ENCODE measurements at places on chromosomes 4 and X.

DNA sequence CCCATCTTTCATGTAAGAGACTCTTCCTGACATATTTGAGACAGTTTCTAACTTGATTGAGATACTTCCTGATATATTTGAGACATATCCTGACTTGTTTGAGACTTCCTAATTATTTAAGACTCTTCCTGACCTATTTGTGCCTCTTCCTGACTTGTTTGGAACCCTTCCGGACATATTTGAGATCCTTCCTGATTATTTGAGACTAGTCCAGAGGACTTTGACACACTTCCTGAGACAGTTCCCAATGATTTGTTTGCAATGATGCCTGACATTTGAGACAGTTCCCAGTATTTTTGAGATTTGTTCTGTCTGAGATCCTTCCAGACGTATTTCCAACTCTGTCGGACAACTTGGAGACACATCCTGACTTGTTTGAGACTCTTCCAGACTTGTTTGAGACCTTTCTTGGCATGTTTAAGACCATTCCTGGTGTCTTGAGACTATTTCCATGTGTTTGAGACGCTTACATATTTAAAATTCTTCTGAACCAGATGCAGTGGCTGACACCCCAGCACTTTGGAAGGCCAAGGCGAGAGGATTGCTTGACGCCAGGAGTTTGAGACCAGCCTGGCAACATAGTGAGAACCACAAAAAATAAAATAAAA, 118.9 kb upstream of the USP9X start:
- DNase-seq = no peak

GRCh38 chr4:91330555-91331137, 973.1 kb upstream of the GRID2 start:
- DNase-seq = no peak

DNA sequence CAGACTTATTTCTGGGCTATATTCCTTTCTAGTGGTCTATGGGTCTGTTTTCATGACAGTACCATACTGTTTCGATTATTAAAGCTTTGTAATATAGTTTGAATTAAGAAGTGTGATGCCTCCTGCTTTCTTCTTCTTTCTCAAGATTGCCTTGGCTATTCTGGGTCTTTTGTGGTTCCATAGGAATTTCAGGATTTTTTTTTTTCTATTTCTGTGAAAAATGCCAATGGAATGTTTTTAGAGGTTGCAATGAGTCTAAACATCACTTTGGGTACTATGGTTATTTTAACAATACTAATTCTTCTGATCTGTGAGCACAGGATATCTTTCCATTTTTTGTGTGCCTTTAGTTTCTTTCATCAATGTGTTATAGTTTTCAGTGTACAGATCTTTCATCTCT, 204.3 kb upstream of the HCCS start:
- no peak for DNase-seq

- no peak for DNase-seq
Observed at GRCh38 chrX:31589503-31589902, 517.7 kb upstream of the FTHL17 start.

DNA sequence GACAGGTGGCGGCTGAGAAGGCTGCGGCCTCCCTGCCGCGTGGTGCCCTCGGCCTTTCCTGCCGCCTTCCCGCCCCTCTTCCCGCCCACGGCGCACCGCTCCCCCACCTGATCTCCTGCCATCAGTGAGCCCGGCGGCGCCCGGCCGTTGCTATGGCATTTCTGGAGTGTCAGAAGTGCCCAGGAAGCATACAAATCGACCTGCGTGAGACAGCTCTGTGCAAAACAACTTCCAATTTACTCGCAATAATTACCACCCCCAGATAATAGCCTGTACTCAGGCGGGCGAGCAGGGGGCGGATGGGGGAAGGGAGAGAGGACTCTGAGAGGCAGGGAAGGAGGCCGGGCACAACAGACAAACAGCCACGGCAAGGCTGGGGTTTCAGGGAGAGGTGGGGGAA, 16.6 kb upstream of the ERCC6L start:
- peak; percentile 82 for DNase-seq
